Stimulated activated naive CD8-positive, alpha-beta T cell treated with anti-CD3 and anti-CD28 coated beads, Interleukin-15, amount 100 ng/mL, for 72 hours (primary cell): ENCODE measurements at places on chromosomes 4 and X.

DNA sequence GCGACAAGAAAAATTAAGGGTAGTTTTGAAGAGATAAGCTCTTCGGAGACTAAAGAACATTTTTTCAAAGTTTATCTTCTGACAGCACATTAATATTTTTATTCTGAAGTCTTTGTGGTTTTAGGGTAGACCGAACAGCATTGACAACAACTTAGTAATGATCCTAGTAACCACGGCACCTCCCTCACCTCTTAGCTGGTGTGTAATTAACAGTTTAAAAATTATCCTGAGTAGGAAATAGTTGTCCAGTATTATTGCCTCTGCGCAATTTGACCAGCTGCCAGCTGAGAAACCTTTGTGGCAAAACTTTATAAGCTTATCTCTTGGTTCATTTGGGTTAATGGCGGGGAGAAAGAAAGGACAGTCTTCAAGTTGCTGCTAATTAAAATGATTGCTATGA, 213.6 kb downstream of the CBLL2 start:
- DNase-seq = no peak

- DNase-seq = no peak
These were observed 105.1 kb upstream of the ARHGAP24 start for GRCh38 chr4:85369703-85370380.

- DNase-seq = no peak
These were observed 70.3 kb downstream of the ANXA10 start for GRCh38 chr4:168162604-168163003.

- DNase-seq = peak; percentile 4
These were observed 68.3 kb downstream of the LARP7 start for GRCh38 chr4:112704991-112705845.

DNA sequence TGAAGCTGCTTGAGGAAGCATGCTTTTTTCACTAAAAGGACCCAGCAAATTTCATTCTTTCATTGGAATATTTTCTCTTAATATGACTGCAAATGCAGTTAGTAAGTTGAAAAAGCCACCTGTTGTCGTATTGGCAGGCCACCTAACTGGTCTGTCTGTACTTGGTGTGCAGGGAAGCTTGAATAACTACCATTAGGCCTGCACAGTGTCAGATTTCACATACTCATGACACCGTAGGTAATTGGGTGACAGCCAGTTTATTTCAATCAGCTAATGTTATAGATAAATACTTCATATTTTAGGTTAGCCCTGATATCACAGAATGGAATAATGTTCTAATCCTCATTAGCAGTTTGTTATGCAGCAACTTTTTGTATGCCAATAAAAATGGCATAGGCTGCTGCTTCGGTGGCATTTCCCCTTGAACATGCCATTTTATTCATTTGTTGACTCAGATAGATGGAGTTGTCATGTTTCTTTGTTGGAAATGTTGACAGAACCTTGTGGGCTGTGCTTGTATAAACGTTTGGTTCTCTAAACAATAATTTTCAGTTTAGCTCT, 173.7 kb downstream of the RPA4 start:
- no peak for DNase-seq

GRCh38 chr4:100843910-100844309, 326.1 kb upstream of the EMCN start:
- no peak for DNase-seq

DNA sequence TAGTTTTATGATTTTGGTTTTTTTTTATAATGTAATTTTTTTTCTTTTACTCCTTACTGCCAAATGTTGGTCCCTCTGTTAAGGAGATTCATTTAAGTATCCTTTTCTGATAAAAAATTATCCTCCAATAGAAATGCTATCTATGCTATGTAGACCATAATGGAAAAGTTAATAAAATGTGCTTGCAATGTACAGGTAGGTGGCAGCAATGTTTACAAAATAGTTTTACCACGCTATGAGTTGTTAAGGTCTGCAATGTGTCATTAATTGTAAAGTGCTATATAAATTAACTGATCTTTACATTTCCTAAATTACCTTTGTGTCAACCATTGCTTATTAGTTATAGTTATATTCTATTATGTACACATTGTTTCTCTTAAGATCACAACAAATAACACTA, 3.8 kb upstream of the CENPC start:
- no peak for DNase-seq

DNA sequence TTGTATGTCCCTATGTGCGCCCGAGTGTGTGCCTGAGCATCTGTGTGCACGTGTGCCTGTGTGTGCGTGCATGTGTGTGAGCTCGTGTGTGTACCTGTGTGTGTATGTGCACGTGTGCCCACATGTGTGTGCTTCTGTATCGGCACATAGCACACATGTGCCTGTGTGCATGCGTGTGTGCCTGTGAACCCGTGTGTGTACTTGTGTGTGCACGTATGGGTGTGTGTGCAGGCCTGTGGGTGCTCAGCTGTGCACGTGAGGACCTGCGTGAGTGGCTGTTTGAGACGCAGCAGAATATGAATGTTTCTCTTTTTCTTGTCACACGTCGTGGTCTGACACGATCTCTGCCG, 4.3 kb downstream of the AKAP17A start:
- no peak for DNase-seq

- DNase-seq = no peak
These were observed 95.6 kb downstream of the STOX2 start for GRCh38 chr4:184000457-184001396.

GRCh38 chr4:145623831-145624230, 4.6 kb downstream of the MMAA start:
- no peak for DNase-seq

GRCh38 chr4:4248029-4248884, at the start of gene TMEM128:
Gene TMEM128 (minus strand): TSS chr4:4248223. CDS start chr4:4248202, 21 bp downstream.
- peak; percentile 90 for DNase-seq

GRCh38 chr4:140115140-140115539, 38.8 kb downstream of the MAML3 start:
- DNase-seq = no peak

DNA sequence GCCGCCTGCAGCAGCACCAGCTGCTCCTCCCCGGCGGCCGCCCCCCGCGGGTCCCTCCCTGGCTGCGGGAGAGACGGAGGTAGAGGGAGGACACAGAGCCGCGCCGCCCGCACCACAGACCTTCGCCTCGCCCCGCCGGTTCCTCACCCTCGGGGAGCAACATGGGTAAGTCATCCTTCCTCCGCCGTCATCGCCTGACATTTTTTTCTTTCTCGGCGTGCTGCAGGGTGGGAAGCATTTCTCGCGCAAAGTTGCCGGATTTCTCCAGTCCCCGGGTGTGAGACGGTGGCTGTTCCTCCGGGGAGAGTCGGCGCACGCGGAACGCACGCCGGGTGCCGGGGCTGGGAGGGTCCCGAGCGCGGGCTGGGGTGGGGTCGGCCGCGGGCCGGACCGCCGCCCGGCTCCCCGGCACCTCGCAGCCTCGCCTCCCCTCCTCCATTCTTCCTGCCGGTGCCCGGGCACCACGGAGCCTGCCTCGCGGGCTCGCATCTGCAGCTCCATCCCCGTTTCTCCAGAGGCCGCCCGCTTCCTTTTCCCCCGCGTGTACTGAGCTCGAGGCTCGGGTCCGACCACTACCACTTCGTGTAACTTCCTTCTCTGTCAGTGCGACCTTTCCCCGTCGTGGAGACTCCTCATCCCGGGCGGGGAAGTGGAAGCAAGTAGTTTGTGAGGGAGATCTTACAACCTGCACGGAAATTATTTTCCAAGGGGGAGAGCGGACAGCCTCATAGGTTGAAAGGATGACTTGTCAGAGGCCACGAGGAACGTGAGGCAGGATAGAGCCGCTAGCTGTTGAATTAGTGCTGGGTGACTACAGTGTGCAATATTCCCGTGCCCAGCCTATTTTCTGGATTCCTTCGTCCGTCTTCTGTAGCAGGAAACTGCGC, 464 bp downstream of the RAP1GDS1 start:
- peak; percentile 69 for DNase-seq

GRCh38 chr4:150401083-150401687, 180.8 kb upstream of the MAB21L2 start:
- DNase-seq = no peak

DNA sequence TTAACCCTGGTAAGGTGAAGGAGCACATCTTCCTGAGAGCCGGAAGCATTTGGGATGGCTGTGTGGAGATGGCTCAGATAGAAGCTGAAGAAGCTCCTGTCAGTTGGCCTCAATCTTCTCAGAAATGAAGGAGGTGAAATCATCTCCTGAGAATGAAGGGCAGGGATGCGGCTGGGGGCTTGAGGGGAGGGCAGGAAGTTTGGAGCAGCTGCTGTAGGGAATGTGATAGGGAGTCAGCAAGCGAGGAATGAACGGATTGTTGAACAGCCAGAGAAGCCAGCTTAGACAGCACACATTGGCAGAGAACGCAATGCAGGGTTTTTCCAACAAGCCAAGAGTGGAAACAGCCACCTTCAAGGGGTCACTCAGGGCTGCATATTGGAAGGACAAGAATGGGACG, 10.0 kb downstream of the KCNE5 start:
- no peak for DNase-seq

- no peak for DNase-seq
These were observed 448.9 kb downstream of the KCTD8 start for GRCh38 chr4:43999669-44000068.

- DNase-seq = no peak
These were observed 461 bp downstream of the FBXW7 start for GRCh38 chr4:152535360-152535902.

DNA sequence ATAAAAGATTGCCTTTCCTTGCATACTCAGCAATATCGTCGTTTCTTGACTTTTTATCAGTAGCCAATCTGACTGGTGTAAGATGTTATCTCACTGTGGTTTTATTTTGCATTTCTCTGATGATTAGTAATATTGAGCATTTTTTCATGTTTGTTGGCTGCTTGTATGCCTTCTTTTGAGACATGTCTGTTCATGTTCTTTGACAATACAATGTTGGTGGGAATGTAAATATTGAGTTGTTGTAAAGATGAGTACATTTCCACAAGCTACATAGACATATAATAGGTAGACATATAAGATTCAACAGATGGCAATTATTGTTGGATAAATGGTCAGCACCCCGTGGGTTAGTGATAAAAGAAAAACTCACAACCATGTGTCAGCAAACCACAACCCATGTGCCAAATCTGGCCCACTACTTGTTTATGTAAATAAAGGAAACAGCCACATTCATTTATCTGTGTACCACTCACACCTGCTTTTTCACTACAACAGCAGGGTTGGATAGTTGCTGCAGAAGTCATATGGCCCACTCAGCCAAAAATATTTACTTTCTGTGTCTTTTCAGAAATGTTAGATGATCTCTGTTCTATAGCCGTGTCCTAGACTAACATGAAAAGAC, 153.1 kb upstream of the VCX start:
- DNase-seq = no peak

DNA sequence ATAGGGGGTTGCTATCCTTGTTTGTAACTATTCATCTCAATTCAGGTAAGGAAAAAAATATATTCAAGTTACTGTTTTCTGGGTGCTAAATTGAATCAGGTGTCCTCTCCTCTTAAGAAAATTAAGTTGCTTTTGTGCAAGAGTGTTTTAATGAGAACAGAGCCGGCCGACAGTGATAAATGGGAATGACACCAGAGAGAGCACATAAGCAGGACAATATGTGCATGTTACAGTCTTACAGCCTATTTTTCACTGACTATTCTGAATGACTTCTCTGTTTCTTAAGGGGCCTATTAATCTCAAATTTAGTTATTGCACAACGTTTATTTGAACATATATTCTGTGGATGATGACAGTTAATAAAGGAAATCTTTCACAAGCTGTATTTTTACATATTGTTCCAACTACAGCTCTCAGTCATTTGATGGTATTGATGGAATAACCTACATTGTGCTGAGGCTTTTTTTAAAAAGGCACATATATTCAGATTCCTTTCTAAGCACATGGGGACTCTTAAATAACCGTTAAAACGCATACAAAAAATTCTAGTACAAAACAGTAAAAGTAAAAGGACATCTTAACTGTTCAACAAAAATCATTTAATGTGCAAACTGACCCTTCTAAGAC, 68.4 kb downstream of the SLC10A7 start:
- no peak for DNase-seq

DNA sequence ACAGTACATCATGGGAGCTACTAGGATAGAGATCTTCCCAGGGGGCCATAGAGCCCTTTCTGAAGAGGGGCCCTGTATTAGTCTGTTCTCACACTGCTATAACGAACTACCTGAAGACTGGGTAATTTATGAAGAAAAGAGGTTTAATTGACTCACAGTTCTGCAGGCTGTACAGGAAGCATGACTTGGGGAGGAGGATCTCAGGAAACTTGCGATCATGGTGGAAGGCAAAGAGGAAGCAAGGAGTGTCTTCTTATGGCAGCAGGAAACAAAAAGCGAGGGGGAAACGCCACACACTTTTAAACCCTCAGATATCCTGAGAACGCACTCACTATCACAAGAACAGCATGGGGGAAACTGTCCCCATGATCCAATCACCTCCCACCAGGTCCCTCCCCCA, 4.2 kb upstream of the SLC9A6 start:
- no peak for DNase-seq

DNA sequence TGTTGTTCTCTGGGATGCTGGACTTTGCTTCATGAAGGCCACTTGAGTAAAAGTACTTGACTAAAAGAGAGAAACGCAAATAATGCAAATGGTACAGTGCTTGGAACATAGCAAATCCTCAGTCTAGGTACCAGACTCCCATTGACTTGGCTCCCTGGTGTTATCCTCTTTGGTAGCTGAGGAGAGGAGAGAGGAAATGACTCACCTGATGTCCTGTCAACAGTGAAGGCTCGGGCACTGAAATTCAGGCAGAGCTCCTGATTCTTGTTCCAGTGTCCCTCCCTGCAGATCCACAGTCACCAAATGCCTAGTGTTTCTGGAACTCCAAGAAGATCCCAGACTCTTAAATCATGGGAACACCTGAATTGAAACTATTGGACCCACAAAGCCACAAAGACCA, 22.5 kb upstream of the TCEAL4 start:
- DNase-seq = no peak

- DNase-seq = peak; percentile 62
These were observed 2.4 kb upstream of the SH3KBP1 start for GRCh38 chrX:19889582-19890342.

- DNase-seq = no peak
These were observed 30.2 kb downstream of the DYNLT3 start for GRCh38 chrX:37817176-37817575.

DNA sequence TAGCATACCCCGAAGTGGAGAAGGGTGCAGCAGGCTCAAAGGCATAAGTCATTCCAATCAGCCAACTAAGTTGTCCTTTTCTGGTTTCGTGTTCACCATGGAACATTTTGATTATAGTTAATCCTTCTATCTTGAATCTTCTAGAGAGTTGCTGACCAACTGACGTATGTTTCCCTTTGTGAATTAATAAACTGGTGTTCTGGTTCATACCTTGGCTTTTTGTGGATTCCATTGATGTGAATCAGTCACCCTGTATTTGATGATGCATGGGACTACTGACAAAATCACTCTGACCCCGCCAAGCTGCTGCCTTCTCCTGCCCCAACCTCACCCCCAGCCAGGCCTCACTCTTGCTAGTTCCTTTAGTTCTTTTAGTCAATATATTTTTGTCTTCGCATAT, 32.7 kb downstream of the F9 start:
- no peak for DNase-seq

GRCh38 chrX:155001873-155002272, 20.6 kb downstream of the F8 start:
- no peak for DNase-seq
